ENCODE measurements at places on chromosomes 12 and 14.

GRCh38 chr14:64649383-64649998, 54.7 kb upstream of the PLEKHG3 start:
- no peak for DNase-seq

DNA sequence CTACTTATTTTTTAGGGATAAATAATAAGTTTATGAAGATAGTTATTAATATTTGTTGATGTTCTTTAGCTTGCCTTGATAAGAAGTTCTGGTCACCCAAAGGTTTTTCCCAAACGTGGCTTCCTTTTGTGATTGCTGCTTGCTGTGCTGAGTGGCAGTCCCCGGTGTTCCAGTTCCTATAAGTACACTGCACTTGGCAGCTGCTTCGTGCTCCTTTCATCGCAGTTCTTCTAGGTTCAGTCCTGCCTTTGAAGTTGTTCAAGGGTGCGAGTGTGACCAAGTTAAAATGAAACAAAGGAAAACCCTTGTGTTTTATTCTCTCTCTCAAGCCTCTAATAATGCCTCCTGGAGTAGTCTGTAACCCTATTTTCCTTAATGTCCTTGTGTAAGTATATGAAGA, 128.5 kb upstream of the ATF1 start:
- DNase-seq: no peak

- no peak for DNase-seq
Observed at GRCh38 chr14:56996721-56997399, 186.6 kb upstream of the OTX2 start.

DNA sequence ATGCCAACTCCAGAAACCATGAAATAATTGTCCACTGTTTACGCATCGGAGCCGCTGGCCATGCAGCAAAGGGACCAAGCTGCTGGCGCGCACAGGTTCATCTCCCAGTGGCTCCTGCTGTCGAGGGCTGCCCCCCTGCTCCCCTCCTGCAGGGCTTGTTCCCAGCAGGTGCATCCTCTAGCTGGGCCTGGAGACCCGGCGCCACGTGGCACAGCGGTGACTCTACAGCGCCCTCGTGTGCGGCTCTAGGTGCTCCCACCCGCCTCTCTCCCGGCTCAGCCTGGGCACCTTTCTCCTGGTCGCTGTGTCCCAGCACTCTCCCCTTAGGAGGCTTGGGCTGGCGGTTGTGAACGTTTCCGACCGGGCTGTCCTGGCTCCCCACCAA, 37.5 kb upstream of the INF2 start:
- DNase-seq: no peak

GRCh38 chr14:39734306-39734705, 302.1 kb upstream of the FBXO33 start:
- DNase-seq: no peak

- DNase-seq: no peak
Observed at GRCh38 chr12:46794593-46795190, 31.1 kb downstream of the SLC38A4 start.

DNA sequence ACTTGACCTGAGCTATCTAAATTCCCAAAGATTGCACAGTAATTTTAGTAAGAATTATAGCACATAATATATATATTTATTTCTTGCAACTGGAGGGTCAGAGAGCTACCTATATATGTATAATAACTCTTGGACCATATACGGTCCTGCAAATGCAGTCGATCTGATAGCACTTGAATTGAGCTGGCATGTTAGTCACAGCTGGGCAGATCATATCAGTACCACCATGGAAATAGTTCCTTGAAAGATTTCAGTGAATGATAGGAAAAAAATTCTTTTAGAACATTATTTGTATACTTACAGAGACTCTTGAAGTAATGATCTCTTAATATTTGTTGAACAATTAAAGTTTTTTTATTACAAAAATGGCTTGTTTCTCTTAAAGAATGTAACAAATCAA, 94.5 kb upstream of the MON2 start:
- DNase-seq: no peak

DNA sequence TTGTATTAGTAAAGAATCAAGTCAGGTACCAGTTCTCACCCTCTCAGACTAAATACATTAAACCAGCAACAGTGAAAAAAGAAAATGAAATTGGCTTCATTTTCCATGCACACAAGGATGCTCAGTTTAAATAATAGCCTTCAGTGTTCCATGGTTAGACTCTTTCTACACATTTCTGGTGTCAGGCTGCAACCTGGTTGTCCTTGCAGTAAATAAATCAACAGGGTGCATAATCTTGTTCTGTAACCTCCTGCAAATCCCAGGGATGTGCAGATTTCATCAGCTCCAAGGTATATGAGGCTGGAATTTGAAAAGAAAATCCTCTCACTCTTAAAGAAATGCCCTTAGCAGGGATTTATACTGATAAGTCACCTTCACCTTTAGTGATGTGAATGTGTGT, 46.7 kb upstream of the BTG1 start:
- no peak for DNase-seq

DNA sequence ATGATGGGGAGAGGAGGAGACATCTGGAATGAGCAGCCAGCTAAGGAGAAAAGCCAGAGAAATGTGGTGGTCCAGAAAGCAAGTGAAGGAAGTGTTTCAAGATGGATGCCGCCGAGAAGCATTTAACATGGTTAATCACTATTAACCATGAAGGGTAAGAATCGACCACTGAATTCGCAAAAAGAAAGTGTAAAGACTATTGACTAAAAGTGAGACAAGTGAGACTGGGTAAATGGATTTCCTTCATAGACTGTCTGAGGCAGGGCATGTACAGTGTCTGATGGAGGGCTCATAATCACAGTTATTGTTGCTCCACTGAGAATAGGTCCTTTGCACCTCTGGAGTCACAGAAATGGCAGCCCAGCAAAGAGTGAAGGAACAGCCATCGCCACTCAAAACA, 25.3 kb upstream of the CLMN start:
- DNase-seq: no peak

DNA sequence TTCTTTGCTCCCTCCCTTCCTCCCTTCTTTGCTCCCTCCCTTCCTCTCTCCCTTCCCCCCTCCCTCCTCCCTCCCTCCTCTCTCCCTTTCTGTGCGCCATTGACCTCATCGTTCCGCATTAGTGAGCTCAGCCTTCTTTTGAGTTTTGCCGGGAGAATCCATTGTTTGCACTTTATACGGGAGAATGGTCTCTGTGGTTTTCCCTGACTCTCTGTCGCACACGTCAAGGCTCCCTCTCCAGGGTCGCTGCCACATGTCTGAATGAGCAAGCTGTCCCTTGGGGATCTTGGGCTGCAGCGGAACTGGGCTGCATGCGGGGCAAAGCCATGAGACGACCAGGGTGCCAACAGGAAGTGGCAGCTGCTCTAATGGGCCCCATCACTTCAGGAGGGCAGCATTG, 118.5 kb downstream of the GLT1D1 start:
- DNase-seq: peak; percentile 12

GRCh38 chr14:100075681-100076080, 10.5 kb downstream of the EVL start:
- no peak for DNase-seq

DNA sequence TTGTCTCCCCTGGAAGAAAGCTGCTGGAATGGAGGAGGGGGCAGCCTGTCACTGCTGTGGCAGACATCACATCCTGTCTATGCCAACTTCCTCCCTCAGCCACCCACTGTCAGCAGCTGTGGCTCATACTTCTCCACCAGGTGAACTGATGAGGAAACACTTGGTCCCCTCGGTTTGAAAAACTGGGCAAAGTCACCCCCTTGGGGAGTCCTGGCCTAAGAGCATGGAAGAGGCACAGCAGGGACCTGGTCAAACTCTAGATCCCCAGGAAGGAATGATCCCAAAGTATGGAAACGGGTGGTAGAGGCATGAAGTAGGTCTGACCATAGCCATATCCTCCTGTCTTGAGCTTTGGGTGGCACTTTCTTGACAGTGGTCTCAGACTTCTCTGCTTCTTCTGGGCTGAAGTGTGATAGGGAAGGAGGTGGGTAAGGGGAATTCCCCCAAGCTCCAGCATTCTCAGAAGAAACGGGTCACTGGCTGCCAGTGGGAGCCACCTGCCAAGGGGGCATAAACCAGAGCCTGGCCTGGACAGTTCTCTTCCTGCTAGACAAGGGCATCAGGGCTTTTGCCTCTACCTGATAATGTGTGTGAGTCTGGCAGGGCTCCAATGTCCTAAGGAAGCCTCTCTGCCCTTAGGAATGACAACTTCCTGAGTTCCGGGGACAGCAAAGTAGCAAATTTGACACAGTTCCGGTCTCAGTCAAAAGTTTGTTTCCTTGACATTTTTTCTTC, 36.0 kb downstream of the FMNL3 start:
- peak; percentile 60 for DNase-seq
